ENCODE measurements at places on chromosomes 7 and 10. TPM values are rescaled to one million over a fixed set of nuclear protein-coding genes. Genes with fewer than 3 reads are reported as not detected.

The CHN2 gene
- 24.2 TPM for total RNA-seq

The ZNF425 gene
- total RNA-seq = 3.4 TPM

The KIF20B gene
- 2.9 TPM for total RNA-seq

The RPEL1 gene
- not detected for total RNA-seq

The GPER1 gene
- 1.4 TPM for total RNA-seq

The TFR2 gene
- total RNA-seq = 4.0 TPM

The SEMA3D gene
- 2.1 TPM for total RNA-seq

Measured in motor neuron (in vitro differentiated cells).